ENCODE measurements at places on chromosomes 7 and 10.
A peak's percentile ranks its signal among the peaks of the same experiment; 100 is the strongest.

DNA sequence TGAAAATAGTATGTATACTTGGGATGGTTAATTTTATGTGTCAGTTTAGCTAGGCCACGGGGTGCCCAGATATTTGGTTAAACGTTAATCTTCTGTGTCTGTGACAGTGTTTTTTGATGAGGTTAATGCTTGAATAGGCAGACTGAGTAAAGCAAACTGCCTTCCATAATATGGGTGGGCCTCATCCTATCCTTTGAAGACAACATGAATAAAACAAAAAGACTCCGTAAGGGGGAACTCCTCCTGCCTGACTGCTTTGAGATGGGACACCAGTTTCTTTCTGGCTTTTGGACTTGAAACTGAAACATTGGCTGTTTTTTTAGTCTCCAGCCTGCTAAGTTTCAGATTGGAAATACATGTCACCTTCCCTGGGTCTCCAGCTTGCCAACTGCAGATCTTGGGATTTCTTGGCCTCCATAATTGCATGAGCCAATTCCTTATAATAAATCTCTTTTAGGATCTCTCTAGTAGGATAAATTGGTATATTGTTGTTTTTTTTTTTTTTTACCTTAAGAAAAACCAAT is 59.9 kb upstream of the GLCCI1 start:
- DNase-seq, result no peak

- DNase-seq, result no peak
Observed at GRCh38 chr7:96740130-96740529, 30.5 kb upstream of the SEM1 start.

- no peak for DNase-seq
Observed at GRCh38 chr7:20417675-20418382, 87.1 kb downstream of the ITGB8 start.

GRCh38 chr7:55377162-55377817 is 12.2 kb downstream of the LANCL2 start:
- no peak for DNase-seq

DNA sequence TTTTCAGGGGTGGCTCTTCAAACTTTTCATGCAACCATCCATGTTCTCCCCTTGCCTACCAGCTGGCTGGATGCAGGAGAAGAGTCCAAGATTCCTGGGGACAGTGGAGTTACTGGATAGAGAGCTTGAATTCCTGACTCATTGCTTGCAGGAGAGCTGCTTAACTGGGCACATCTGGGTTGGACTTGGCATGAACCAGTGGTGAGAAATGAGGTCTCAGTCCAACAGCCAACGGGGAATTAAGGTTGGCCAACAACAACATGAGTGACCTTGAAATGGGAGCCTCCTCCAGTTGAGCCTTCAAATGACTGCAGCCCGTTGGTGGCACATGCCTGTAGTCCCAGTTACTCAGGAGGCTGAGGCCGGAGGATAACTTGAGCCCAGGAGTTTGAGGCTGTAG is 58.1 kb upstream of the OPN4 start:
- peak; percentile 67 for DNase-seq

GRCh38 chr7:116502201-116503096 is 2.9 kb downstream of the CAV2 start:
- no peak for DNase-seq

- peak; percentile 88 for DNase-seq
Observed at GRCh38 chr7:23469150-23469960, 936 bp downstream of the IGF2BP3 start.

- no peak for DNase-seq
Observed at GRCh38 chr7:125644109-125644508, 714.5 kb upstream of the POT1 start.

DNA sequence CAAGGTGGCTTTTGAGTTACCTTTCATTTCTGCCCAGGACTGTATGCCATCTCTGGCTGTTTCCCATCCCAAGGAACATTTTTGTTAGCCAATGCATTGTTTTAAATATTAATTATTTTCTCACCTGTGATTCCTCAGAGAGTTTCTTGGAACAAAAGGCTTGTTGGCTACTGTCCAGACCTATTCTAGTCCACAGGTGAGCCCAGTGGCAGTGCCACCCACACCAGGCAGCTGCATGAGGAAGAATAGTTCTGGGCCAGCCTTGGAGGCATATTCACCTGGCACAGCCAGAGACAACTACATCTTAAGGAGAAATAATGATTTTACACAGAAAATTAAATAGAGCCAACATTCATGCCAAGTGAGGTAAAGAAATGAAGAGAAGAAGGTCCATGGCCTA is 123.9 kb downstream of the C1GALT1 start:
- no peak for DNase-seq

DNA sequence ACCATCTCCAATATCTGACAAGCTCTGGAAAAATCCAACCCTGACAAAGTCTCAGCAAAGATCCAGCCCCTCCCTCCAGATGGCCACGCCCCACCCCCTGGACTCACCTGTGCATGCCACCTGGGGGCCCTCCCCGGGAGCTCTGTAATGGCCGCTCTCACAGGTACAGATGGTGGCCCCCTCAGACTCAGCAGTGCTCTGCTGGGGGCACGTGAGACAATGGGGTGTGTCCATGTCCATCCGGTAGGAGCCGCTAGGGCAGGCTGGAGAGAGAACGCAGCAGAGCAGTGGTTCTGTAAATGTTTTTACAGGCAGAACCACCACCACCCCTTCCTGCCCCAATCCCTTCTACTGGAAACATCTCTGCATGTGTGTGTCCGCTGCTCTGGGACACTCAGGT is 9.5 kb downstream of the EPHA1 start:
- DNase-seq, result no peak

- peak; percentile 79 for DNase-seq
Observed at GRCh38 chr10:70774810-70775678, 10.1 kb downstream of the TBATA start.

DNA sequence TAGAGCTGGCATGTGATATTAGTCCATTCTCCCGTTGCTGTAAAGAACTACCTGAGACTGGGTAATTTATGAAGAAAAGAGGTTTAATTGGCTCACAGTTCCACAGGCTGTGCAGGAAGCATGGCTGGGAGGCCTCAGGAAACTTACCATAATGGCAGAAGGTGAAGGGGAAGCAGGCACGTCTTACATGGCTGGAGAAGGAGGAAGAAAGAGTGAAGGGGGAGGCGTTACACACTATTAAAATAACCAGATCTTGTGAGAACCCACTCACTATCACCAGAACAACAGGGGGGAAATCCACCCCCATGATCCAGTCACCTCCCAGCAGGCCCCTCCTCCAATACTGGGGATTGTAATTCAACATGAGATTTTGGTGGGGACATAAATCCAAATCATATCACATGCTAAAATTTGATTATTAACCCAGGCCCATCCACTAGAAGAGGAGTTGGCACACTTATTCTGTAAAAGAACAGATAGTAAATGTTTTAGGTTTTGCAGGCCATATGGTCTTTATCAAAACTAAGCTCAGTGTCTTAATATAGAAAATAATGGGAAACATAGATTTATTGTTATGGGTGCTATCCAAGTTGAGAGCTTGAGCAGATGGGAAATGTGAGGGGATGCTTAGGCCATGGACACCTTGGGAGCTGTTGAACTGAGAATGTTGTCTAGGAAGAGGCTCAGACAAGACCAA is 18.6 kb upstream of the HK1 start:
- no peak for DNase-seq

DNA sequence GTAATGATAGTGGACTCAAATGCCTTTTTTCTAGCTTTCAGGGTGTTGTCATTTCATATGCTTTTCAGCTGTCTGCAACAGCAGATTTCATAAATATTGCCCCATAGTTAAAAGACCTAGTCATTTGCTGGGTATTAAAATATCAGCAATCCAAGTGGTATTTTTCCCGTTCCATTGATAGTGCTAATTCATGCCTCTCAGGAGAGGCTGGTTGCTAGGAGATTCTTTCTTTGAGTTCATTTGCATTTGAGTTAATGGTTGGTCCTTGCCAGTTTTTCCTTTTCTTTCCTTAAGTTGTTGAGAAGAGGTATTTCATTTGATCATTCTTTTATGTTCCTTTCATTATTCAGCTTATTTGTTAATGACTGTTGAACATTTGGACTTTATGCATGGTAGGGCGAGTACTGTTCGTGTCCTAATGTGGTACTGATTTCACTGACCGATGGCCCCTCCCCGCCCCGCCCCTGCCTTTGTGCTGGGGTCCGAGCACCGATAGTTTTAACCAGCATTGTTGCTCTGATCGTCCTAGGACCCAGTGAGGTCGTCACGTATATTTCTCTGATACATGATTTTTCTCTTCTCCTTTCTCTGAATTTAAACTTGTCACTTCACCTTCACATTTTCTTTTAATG is 128.6 kb downstream of the CCNY start:
- DNase-seq, result no peak

DNA sequence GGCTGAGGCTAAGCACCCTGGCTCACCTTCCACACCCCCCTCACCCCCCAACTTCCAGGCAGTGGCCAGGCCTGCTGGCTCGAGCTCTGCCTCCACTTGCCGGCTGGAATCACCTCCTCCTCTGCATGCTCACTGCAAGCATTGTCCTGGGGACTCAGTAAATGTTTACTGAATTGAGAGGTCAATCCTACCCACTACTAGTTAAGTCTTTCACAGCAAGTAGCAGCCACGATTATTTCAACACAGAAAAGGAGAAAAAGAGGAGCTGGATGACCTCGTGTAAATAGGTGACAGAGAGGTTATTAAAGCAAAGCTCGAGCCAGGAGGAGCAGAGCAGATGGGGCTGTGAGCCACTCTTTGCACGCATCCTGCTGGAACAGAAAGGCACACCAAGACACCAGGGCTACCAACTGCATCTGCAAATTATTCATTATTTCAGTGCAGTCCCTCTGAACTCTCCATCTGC is 32.1 kb downstream of the HIPK2 start:
- DNase-seq, result no peak

DNA sequence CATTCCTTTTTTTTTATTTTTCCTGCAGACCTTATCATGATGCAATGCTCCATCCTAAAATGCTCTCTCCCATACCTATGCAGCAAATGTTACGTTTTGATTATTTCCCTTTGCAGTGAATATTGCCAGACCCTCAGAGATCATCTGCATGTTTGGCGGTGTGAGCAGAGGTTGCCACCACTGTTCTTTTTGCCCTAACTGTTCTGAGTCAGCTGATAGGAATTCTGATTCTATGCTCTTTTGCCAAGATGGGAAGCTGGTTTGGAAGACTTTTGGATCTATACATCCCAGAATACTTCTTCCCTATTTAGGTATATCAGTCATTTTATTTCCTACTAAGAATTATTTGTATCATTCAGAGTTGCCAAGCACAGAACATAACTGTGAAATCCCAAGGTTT is 130.5 kb downstream of the KLF6 start:
- DNase-seq, result no peak

DNA sequence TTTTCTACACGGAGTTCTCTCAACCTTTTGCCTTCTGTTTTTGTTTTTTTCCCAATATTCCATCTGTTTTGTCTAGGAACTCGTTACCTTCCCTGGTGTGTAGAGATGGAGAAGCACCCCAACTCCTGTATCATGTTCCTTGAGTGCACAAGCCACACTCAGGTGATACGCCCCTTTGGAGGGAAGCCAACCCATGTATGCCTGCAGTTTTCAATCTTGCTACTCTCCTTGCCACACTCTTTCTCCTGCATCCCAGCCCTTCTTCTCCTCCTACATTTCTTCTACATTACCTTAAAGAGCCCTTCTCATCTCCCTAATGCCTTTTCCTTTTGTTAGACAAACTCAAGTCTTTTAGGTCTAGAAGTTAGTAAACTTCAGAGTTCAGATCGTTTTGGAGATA is 10.2 kb upstream of the SP4 start:
- DNase-seq, result no peak

DNA sequence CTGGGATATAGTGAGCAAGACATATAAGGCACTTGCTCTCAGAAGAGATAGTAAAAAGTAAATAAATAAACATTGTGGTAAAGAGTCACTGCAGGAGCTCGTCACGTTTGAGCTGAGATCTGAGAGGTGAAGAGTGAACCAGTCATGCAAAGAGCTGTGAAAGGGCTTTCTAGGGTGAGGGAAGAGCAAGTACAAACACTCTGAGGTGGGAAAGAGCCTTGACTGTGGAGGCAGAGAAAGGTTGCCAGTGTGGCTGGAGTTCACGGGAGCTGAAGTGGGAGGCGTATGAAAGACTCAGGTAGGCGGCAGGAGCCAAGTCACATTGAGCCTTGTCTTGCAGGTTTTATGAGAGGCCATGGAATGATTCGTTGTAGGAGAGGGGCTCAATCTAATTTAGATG is 141.0 kb downstream of the C1GALT1 start:
- no peak for DNase-seq

GRCh38 chr7:138205614-138206150 is 129.4 kb downstream of the AKR1D1 start:
- no peak for DNase-seq

GRCh38 chr7:106021151-106022067 is 58.3 kb downstream of the CDHR3 start:
- no peak for DNase-seq

- DNase-seq, result no peak
Observed at GRCh38 chr7:99248391-99249095, 24.1 kb upstream of the MYH16 start.

GRCh38 chr10:16674147-16674703 is 143.0 kb downstream of the RSU1 start:
- no peak for DNase-seq

DNA sequence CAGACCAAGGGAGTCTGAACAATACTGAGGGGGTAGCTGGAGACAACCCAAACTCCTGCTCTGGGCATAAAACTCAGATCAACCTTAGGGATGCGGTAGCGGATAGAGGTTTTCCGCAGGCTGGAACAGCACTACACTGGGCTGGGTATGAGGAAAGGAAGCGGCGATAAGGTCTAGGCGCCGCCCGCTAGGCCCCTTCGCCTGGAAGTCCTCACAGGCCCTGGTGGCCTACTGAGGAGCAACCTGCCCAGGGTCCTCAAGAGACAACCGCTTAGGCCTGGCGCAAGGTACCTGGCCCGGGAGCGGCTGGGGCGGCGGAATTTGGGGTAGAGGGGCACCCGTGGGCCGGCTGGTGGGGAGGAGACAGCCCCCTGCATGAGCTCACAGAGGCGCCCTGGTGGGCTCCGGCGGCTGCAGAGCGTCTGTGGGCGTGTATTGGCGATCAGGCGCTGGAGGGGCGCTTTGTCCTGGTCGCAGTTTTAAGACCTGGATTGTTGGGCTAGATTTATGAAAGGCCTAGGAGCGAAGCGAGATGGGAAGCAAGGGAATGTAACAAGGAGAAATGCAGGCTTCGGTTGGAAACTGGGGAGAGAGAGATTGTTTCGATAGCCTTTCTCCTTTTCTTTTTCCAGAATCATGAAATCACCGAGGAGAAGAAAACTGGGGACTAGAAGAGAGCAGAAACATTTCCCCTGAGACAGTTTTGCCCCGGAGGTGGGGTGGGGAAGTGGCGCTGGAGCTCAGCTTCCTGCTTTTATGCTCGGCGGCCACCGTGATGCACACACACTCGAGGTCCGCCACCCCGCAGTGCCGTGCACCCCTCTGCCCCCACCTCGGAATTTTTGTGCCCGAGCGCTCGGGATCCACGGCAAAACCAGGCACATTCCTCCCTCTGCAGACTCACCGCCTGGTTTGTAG is 2.4 kb upstream of the NKX2-3 start:
- no peak for DNase-seq

- DNase-seq, result no peak
Observed at GRCh38 chr7:83451501-83452045, 197.4 kb downstream of the SEMA3E start.

All from vagina (tissue), 2 donors.